ENCODE measurements at places on chromosomes 12 and 14.

- no peak for DNase-seq
Observed at GRCh38 chr12:117363056-117363662, 1.7 kb upstream of the NOS1 start.

GRCh38 chr14:38789805-38790204 is 313.2 kb downstream of the SEC23A start:
- no peak for DNase-seq

- DNase-seq: no peak
Observed at GRCh38 chr12:4134448-4135263, 138.9 kb upstream of the CCND2 start.

GRCh38 chr12:132818562-132818961 is 10.1 kb downstream of the GOLGA3 start:
- no peak for DNase-seq

- DNase-seq: no peak
Observed at GRCh38 chr12:13026286-13026685, 17.9 kb upstream of the FAM234B start.

DNA sequence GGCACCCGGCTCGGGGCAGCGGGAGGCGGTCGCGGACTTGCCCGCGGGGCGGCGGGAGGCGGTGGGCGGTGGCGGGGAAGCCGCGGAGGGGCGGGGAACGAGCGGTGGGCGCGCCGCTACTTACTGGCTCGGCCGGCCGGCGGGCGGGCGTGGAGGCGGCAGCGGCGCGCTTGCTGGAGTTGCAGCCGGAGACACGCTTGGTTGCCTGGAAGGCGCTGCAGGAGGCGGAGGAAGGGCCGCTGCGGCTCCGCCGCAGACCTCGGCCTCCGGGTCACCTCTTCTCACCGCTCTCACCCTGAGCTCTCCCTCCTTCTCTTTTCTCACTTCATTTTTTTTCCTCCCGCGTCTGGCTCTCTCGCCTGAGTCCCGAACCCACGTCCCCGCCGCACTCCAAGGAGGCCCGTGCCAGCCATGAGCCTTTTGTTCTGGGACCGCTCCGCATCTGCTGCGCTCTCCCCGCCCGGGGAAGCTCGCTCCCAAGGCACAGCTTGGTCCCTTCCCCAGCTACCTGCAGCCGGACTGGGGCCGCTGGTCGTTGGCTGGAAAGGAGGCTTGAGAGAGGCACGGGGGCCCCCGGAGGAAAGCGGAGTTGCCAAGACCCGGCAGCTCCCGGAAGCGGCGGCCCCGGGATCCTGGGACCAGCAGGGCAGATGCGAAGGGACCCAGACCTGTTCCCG is 592 bp upstream of the KCNK10 start:
- DNase-seq: no peak

- no peak for DNase-seq
Observed at GRCh38 chr12:76871742-76872141, 7.1 kb downstream of the CSRP2 start.

DNA sequence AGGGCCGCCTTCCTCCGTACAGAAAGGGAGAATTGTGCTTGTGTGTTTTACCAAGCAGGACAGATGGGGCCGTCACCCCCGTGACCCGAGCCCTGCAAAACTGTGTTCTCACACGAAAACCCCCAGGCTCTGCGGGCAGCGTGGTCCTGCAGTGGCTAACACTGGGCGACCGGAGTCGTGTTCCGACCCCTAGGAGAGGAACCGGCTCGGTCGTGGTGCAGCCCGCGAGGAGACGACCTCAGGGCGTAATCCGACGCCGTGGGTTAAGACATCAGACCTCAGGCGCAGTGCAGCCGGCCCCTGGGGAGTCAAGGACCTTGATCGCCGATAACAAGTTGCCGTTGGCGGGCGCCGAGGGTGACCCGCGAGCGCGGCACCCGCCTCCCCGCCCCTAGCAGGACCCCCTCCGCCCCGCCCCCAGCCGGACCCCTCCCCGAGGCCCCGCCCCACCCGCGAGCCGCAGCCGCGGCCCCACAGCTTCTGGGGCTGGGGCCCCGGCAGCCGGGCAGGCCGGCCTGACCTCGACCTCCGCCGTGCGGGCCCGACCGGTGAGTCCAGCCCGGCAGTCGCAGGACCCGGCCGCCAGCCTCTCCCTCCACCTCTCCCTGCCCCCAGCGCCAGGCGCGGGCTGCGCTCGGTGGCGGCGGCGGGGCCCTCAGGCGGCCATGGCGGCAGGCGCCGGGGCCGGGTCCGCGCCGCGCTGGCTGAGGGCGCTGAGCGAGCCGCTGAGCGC is at the start of gene CHPT1:
TSS of gene CHPT1 (plus strand) at position 444 of the 733 bp plus-strand sequence. CDS start at position 666, 222 bp downstream.
- no peak for DNase-seq

GRCh38 chr12:110108309-110109036 is 15.7 kb upstream of the IFT81 start:
- DNase-seq: no peak

DNA sequence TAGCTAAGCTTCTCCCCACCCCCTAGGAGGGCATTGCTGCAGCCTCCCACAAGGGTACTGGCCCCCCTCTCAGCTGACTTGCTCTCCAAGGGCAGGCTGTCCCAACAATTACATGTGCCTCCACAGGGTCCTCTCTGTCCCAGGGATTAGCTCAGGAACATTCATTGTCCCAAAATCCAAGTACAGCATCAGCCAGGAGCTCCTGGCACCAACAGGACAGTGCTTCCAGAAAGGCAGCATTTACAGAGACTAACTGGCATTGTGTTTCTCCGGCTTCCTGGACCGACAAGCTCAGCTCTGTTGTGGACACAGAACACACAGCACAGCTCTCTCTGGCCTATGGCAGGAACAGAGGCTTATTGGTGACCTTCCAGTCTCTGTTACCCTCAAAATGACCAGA is 21.7 kb downstream of the ABCD4 start:
- DNase-seq: no peak

GRCh38 chr14:61193476-61193875 is 87.7 kb downstream of the TMEM30B start:
- no peak for DNase-seq

- DNase-seq: no peak
Observed at GRCh38 chr14:99684410-99684934, 374 bp downstream of the CYP46A1 start.

- no peak for DNase-seq
Observed at GRCh38 chr14:104547310-104547997, 32.1 kb upstream of the C14orf180 start.

DNA sequence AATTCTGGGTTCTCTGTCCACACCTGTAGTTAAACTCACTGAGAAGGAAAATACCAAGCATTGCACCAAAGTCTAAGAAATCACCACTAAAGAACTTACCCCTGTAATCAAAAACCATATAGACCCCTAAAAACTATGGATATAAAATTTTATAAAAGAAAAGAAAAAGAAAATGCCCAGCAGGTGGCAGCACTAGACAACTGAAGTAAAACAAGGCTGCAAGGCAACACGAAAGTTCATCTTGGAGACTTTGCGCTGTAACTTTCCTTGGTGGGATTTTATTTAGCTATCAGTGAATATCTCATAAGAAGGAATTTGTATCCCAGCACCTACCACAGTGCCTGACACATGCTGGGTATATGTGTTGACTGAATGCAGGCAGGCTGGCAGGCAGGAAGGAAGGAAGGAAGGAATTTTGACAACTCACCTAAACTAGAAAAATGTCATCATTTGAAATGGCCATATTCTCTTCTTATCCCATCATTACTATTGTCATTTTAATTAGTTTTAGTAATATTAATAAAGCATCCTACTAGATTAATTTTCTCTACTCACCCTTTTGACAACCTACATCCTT is 68.2 kb upstream of the ETV6 start:
- DNase-seq: peak; percentile 87

DNA sequence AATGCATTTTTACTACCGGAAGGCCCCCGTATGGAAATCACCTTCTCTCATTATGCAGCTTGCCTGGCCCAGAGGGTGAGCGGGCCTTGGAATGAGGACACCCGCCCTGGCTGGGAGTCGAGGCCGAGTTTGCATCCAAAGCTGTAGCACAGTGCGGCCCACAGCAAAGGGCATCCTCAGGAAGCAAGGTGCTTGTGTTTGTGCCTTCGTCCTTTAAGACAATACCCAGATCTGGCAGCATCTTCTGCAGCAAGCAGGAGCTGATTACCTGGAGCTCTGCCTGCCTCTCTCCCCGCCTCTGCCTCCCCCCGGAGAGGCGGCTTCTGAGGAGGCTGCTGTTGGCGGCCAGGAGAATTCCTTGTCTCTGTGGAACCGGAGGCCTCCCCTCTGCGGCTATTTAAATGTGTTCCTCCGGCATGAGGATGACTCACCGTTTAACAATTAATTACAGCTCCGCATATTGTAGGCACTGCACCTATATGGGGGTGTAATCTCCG is 145.3 kb downstream of the CACNA1C start:
- no peak for DNase-seq

- DNase-seq: no peak
Observed at GRCh38 chr14:69632593-69633151, 21.3 kb downstream of the SUSD6 start.

DNA sequence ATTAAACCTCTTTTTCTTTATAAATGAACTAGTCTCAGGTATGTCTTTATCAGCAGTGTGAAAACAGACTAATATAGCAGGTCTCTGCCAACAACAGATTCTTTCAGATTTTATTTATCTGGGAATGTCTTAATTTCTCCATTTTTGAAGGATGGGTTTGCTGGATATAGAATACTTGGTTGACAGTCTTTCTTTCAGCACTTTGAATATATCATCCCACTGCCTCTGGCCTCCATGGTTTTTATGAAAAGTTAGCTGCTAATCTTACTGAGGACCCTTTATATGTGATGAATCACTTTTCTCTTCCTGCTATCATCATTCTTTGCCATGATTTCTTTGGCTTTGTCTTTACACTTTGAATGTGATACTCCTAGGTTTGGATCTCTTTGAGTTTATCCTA is 148.0 kb downstream of the ANO6 start:
- no peak for DNase-seq

DNA sequence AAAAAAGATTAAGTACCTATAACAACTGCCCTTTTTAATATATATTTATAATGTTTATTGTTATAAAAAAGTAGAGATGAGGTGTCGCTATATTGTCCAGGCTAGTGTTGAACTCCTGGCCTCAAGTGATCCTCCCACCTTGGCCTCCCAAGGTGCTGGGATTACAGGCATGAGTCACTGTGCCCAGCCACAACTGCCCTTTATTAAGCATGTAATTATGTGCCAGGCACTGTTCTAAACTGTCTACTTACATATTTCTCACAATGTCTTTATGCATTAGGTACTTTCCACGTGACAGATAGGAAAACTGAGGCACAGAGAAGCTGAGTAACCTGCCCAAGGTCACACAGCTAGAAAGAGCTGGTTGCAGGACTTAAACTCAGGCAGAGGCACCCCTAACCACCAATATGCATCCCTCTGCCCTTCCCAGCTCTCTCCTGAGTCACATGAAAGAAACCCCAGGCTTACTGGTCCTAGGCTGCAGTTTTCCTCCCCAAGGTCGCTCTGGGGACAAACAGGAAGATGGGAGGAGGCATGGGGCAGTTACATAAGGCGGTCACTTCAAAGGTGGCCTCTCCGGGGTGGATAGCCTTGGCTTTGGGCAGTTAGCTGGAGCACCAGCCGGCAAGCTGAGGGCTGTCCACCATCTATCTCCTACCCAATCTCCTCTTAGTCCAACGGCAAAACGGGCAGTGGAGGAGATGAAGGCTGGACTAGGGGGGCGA is 54.6 kb upstream of the TBX3 start:
- no peak for DNase-seq

DNA sequence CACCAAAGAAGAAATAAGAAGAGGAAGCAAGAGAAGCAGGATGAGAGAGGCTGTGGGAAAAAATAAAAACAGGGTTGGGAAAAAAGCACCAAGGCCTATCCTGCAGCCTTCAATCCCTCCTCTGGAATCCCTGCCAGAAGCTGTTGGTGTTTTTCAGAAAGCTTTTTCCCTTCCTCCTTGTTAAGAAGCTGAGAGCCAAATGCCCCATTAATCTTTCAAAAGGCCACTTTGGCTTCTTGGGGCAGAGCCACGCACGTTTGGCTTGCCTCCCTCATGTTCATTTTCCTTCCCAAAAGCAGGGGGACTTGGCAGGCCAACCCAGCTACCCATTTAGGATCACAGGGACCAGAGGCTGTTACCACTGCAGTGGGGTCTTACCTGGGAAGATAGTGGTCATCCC is 365.3 kb downstream of the NUAK1 start:
- DNase-seq: no peak

- no peak for DNase-seq
Observed at GRCh38 chr12:2895511-2895910, 4.8 kb downstream of the TULP3 start.

Data from Jurkat, Clone E6-1 (cell line).